Stimulated activated CD4-positive, alpha-beta T cell treated with anti-CD3 and anti-CD28 coated beads, Interleukin-1b, Interleukin-23, amount 100 ng/mL, for 1 hour (primary cell): ENCODE measurements at places on chromosomes 12 and 14.

GRCh38 chr12:56641219-56641618, 4.6 kb downstream of the ATP5F1B start:
- DNase-seq, result no peak

GRCh38 chr12:53960187-53961024, 5.7 kb downstream of the HOXC12 start:
- no peak for DNase-seq

DNA sequence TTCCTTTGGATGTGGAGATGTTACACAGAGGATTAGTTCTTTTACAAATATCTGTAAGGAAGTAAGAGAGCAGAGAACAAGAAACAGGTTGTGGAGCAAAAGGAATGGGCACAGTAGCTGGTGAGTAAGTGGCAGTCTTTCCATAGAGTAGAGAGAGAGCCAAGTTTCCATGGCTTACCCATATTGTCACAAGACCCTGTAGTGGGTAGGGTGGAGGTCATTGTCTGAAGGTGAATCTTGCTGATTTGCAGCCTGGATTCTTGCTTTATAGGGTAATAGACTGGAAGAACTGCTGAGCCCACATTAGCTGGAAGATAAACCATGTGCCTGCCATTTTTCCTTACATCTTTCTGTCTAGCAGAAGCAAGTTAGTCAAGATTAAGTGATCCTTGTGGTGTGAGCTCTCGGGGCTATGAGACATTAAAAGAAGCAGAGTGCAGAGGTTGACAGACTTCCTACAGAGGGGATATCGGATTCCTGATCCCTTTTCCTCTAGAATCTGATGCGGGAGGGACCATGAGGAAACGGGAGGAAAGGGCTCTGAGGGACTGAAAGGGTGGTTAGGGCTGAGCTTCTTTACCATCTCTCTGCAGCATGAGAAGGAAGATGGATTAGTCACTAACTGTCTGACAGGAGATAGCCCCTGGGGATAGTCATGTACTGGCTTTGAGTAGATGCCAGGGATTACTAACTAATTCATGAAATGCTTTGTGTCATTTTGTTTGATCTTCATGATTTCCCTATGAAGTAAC, 44.0 kb upstream of the LRTM2 start:
- DNase-seq, result no peak

- no peak for DNase-seq
Observed at GRCh38 chr12:8904665-8905064, 9.6 kb upstream of the PHC1 start.

- DNase-seq, result no peak
Observed at GRCh38 chr12:57085999-57086492, 2.9 kb upstream of the NAB2 start.

DNA sequence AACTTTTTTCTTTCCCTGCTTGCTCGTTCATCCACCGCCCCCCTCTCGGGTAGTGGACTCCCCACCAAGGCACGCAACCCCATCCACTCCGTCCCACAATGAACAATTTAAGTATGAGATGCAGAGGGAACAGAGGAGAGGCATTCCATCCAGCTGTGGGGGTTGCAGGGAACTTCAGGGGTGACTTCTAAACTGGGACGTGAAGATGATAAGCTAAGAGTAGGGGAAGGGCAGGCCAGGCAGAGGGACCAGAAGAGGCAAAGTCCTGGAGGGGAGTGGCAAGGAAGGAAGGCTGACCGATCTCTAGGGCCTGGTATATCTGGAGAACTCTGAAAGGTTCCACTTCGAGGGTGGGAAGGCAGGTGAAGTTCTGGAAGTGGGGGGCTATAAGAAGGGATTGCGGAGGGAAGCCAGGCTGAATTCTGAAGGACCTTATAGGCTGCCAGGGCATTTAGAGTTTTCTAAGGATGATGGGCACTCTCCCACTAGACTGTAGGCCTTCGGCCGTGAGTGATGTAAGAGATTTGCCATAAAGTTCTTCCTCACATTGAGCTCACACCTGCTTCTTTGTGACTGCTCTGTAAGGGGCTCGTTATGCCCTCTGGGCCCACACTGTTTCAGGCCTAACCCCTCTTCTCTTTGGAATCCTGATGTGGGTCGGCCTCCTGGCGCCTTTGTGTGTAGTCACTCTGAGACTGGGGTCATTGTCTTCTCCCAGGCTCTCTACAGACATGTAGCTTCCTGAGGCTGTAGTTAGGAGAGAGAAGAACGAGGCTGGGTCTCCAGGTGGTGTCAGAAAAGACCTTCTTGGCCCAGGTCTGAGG, 12.1 kb downstream of the NFATC4 start:
- no peak for DNase-seq

DNA sequence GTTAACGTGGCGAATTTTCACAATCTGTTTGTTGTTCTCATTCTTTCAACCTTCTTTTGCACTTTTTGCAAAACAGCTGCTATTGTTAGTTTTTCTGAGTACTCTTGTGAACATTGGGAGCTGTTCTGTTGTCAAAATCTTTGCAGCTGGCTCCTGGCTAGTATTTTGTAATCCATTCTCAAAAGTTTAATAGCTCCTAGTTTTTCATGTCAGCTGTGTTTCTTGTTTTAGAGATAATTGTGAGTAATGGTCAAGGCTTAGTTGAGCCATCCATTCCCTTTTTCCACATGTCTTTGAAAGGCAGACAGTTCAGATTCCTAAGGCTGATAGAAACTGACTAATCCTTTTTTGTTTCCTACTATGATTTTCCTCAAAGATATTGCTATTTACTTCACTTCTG, 39.1 kb upstream of the CRADD start:
- DNase-seq, result no peak

- DNase-seq, result no peak
Observed at GRCh38 chr12:100652488-100652887, 79.0 kb downstream of the GAS2L3 start.

DNA sequence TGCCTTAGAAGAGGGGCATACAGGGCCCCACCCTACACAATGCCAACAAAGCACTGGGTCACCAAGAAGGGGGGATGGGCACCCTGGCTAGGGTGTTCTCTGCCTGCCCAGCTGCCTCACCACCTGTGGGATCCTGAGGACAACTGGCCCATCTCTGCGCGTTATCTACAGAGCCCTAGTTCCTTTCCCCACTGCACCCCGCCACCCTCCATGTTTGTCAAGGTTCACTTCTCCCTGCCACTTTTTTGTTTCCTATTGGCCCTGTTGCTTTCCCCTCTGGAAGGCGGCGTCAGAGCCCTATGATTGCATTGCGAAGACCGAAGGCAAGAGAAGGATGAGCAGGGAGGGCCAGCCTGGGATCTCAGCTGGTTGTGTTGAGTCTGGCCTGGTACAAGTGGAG, 1.6 kb downstream of the SLC48A1 start:
- no peak for DNase-seq

DNA sequence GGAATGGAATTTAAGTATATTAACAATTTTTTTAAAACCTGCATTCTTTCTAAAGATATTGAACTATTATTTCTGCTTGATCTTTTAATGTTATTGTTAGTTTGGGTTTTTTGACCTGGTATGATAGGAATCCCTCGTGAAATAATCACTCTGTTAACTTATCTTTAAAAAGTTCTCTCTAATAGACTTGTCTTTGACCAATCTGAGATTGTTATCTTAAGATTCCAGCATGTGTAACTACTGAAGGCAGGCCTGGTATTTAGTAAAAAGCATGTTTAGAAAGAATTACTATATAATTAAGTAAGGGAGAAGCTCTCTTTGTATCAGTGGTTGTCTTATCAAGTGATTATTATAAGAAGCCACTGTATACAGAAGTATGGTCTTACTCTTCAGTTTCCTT, 4.8 kb downstream of the TMTC2 start:
- DNase-seq, result no peak

- no peak for DNase-seq
Observed at GRCh38 chr14:100049220-100049619, 16.0 kb upstream of the EVL start.

DNA sequence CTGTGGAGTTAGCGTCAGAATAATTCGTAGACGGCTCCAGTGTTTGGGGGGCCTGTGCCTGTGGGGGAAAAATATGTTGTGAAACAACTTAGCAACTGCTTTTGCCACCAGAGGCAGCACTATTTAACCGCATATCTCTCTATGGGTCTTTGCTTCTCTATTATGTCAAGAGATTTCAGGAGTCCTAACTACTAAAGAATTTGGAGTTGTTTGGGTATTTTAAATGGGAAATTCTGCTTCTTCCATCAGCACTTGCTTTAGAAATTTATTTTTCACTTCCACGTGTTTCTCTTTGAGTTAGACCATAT, 594 bp upstream of the CLEC14A start:
- no peak for DNase-seq

DNA sequence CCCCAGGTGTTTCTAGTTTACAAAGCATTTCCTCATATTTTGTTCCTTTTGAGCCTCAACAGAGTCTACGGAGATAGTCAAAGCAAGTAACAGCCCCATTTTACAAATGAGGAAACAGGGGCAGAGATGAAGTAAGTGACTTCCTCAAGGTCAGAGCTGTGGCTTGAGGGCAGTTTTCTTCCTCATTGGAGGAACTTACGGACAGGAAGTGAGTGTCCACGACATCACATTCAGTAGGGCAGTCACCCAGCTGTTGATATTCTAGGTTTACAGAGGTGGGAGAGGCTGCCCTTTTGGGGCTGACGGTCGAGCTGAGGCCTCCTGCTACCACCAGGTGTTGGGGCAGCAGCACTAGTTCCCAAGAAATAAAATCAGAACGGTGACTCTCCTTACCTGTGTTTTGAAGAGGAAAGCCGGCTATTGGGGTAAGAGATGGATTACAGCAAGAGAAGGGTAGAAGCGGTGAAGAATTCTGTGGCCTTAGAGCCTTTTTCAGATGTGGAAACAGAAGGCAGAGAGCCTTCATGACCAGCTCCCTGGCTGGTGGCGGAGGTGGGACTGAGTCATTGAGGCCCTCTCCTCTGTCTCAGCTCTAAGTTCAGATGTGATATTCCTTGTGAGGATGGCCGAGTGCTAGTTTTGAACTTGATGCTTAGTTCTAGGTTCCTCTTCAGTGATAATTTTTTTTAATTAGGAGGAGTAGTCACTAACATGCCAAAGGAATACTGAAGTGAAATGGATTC, 41.7 kb downstream of the SUSD6 start:
- DNase-seq, result no peak

GRCh38 chr12:69026336-69026735, 93.4 kb upstream of the CPM start:
- DNase-seq, result no peak

DNA sequence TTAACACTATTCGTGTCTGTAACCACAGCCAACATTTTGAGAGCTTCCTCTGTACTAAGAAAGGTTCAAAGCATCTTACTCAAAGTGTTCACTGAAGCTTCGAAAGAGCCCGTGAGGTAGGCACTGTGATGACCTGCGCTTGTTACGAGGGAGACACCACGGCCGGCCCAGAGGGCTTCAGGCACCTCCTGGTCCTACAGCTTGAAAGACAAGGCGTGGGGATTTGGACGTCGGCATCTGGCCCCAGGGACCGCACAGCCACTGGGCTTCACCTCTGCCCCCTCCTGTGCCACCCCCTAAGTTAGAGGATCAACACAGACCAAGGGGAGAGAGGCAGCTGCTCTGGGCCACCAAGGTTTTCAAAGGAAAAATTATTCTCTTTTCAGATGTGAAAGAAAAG, 75.6 kb downstream of the RIMBP2 start:
- DNase-seq, result no peak
